Stimulated activated naive B cell treated with anti-CD40 and anti-IgM and Interleukin-4, amounts not matched to agents 10 μg/mL and 1 μg/mL and 100 μg/mL, for 72 hours (primary cell): ENCODE measurements at places on chromosomes 12 and 14.

GRCh38 chr14:69685716-69686115, 74.3 kb downstream of the SUSD6 start:
- DNase-seq = no peak

DNA sequence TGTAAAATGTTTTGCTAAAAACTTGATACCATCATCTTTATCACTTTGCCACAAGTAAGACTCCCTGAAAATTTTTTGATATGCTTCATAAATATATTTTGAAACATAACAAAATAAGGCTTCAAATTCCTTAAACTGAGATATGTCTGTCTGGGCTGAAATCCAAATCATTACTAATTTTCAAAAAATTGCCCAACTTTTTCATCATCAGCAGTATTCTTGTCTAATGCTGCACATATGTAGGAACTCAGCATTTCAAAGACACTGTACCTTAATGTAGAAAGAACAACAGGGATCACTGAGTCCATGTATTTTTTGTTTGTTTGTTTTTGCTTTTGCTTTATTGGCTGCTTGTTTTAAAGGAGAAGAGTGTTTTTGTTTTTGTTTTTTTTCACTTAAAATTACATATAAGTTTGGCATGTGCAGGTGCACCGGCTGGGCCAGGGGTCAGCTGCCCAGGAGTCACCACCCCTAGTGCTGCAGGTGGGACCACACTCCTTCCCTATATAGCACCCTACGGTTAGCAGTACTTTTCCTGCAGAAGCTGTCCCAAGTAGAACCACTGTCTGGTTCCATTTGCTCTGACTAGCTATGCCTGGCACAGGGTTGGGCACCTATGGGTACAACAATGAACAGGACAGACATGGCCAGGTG, 231.2 kb downstream of the PIK3C2G start:
- no peak for DNase-seq

- peak; percentile 32 for DNase-seq
Observed at GRCh38 chr14:96362071-96362964, 823 bp downstream of the ATG2B start.

GRCh38 chr12:115412831-115413230, 728.9 kb upstream of the TBX3 start:
- no peak for DNase-seq
